ENCODE measurements at places on chromosomes 4 and X.

DNA sequence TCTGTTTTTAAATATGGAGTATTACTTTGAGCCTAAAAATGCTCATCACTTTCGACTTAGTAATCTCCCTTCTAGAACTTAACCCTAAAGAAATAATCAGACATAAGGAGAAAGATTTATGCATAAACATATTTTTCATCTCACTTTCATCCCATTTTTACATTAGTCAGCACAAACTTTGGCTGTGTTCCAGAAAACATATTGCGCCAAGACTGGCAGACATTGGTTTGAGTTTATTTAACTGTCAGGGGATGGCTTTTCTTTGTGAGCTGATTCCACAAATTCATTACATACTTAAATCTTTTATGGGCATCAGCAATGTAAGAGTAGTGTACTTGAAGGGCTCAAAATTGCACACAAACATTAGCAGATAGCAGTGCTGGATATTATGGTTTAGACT is 23.7 kb downstream of the MAOA start:
- no peak for DNase-seq

- peak; percentile 60 for DNase-seq
Measured at GRCh38 chr4:106316773-106317409, 541 bp downstream of the AIMP1 start.

- no peak for DNase-seq
Measured at GRCh38 chr4:38462367-38463055, 201.5 kb upstream of the KLF3 start.

DNA sequence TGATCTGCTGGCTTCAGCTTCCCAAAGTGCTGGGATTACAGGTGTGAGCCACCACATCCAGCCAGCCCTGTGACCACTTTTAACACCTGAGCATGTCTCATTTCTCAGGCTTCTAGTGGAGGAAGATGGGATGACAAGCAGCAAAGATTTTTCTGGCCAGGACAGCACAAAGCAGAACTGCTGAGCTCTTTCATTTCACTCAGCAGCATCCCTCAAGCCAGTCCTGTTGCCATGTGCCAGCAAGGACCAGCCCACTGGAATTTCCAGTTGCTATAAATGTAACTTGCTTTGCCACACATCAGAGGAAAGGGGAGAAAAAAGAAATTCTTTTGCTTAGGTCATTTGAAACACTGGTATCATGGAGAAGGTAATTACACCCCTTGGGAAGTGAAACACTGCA is 75.9 kb downstream of the SLC9A7 start:
- DNase-seq, result no peak

- peak; percentile 63 for DNase-seq
Measured at GRCh38 chr4:139176302-139177048, 543 bp downstream of the ELF2 start.

- no peak for DNase-seq
Measured at GRCh38 chr4:174437749-174438148, 84.5 kb downstream of the HPGD start.

GRCh38 chr4:112185334-112185733 is 40.1 kb downstream of the FAM241A start:
- no peak for DNase-seq

- DNase-seq, result no peak
Measured at GRCh38 chr4:66062044-66062443, 391.8 kb upstream of the EPHA5 start.

GRCh38 chrX:28981952-28982351 is 394.7 kb downstream of the IL1RAPL1 start:
- no peak for DNase-seq

GRCh38 chr4:163773940-163774339 is 279.4 kb downstream of the TMA16 start:
- peak; percentile 51 for DNase-seq

DNA sequence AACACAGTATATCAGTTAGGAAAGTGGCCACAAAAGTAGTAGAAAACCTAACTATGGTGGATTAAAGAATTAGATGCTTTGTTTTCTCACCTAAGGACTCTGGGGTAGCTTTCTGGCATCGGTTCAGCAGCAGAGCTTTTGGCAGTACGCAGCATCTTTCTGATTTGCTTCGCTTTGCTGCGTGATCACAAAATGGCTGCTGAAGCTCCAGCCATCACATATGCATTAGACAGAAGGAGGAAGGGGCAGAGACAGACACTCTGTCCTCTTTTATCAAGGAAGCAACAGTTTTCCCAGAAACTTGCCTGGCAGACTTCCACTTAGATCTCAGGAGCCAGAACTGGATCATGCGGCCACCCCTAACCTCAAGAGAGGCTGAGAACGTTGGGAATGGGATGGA is 15.1 kb downstream of the TREX2 start:
- DNase-seq, result no peak

- DNase-seq, result no peak
Measured at GRCh38 chr4:105343146-105343931, 130.5 kb downstream of the PPA2 start.

DNA sequence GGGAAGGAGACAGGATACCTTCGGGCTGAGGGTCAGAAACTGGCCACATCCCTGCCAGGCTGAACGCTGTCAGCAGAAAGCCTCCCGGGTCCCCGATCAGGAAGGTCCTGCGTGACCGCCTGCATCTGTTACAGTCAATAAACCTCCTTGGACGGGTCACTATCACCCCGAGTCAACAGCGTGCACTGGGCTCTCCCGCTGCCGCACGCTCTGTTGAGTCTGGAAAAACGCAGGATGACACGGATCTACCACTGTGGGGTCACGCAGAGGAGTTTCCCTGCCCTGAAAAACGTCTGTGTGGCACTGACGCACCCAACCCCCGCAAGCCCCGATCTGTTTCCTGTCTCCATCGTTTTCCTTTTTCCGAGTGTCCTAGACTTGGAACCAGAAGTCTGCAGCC is 12.1 kb downstream of the PPP2R3B start:
- no peak for DNase-seq

GRCh38 chr4:132540268-132540667 is 608.8 kb upstream of the PCDH10 start:
- DNase-seq, result no peak

DNA sequence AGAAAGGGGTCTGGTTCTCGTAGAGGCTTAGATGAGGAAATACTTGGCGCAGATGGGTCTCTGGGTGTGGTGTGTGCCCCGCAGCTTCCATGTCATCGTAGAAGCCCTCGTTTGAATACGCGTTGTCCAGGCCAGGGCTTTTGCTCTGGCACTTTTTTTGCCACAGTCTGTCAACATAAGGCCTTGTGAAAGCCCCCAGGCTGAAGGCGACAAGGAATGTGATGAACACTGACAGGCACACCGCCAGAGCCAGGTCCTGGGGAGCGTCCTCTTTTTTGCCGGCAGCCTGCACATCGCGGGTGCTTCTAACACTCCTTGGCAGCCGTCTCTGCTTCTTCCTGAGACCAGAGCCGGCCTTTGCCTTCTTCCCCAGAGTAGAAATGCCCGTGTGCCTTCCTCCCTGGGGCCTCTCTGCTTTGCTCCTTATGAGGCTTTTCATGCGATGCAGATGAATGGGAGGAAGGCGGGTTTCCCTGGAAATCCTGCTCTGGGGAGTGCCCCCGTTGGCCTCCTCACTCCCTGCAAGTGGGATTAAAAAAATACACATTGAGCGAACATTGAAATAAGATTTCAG is 24.4 kb downstream of the LRRC66 start:
- DNase-seq, result no peak

DNA sequence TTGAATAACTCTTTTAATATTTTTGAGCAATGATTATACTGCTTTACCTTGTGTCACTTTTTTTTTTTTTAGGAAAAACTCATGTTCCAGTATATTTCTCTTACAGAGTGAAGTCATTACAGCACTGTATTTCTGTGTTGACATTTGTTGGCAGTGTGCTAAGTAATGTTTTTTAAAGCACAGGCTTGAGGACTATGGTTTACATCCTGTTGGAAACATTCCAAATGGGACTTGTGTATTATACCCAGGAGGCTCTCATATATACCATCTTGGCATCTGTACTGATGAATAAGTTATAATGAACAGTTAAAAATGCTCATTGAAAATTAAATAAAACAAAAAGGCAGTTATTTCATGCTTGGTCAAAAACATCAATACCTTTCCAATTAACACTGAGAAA is 33.8 kb downstream of the CEP44 start:
- no peak for DNase-seq

GRCh38 chr4:20512033-20512792 is 188.0 kb upstream of the PACRGL start:
- DNase-seq, result no peak

GRCh38 chr4:57041020-57041419 is 62.3 kb downstream of the POLR2B start:
- no peak for DNase-seq

GRCh38 chr4:107125496-107125895 is 89.4 kb upstream of the DKK2 start:
- DNase-seq, result no peak

DNA sequence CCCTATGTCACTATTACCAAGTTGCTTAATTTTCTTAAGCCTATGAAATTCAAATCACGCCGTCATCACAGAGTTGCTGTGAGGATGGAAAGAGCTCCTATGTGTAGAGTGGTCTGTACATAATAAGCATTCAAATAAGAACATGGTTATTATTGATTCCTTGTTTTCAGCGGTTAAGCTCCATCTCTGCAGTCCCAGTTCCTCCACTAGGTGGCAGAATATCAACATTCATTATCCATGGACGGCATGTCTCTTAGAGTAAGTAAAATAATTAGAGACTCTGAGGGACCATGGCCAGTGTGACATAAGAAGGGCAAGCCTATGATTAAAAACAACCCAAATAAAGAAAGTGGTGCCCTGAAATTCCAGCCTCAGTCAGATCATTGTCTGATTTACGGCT is 132.5 kb upstream of the NHS start:
- peak; percentile 83 for DNase-seq

GRCh38 chr4:73066445-73066844 is 3.1 kb downstream of the COX18 start:
- DNase-seq, result no peak

DNA sequence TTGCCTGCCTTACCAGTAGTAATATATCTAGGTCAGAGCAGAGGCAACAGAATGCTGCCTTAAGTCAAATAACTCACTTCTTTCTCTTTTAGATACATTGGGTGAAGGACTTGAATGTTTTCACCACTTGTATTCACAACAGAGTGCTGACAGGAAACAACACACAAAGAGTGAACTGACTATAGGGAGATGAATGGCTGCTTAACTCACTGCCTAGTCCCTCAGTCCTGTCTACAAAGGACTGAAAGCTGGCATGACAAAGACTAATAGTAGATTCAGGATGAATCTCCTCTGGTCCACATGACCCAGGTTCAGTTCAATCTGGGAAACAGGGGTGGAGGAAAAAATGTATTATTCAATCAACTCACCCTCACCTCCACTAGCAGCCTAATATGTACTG is 134.2 kb downstream of the GALNTL6 start:
- DNase-seq, result no peak

GRCh38 chr4:147325571-147325981 is 155.3 kb upstream of the EDNRA start:
- DNase-seq, result no peak

DNA sequence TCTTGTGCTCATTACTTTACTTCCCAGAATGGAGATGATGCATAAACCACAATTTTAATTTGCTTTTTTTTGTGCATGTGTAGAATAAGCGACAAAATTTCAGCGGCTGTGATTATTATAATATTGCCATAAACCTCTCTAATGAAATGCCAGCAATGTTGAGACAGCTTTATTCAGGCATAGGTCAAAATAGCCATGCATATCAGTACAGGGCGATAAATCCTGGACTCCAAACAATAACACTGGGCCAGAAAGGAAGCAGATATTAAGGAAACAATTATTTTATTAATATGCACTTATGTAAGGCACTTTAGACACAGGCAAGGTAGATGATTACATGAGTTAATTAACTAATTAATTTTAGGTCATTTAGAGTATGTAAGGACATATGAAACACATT is 47.1 kb downstream of the ARHGEF38 start:
- no peak for DNase-seq

GRCh38 chrX:43002526-43003203 is 224.7 kb upstream of the PPP1R2C start:
- no peak for DNase-seq

DNA sequence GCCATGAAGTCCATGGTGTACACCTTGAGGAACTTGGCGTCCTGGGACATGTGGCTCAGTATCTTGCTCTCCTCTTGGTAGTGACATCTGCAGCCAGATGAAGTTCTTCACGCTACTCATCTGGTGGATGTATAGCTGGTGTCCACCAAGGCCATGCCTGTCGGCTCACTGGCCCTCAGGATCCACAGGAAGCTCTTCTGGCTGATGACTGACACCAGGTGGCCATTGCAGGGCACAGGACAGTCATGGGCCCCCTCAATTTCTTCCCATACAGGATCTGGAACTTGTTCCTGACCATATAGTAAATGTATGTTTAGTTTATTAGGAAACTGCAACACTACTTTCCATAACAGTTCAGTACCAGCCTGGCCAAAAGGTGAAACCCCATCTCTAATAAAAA is 10.3 kb upstream of the CLCN5 start:
- no peak for DNase-seq

DNA sequence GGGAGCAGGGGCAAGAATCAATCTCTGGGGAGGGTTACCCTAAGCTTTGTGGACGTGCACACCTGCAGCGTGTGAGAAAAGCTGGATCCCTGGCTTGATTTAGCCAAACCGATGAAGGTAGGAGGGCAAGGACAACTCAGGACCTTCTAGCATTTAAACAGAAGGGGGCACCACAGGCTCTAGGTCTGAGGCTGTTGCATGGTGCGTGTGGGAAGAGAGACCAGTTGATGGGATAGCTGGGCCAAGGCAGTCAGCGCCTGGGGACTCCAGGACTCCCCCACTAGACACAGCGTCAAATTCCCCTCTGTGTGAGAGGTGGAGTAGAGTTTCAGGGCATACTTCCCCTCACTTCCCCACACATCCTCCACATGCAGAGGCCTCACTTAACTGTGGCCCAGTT is 4.3 kb downstream of the GABRQ start:
- DNase-seq, result peak; percentile 67

DNA sequence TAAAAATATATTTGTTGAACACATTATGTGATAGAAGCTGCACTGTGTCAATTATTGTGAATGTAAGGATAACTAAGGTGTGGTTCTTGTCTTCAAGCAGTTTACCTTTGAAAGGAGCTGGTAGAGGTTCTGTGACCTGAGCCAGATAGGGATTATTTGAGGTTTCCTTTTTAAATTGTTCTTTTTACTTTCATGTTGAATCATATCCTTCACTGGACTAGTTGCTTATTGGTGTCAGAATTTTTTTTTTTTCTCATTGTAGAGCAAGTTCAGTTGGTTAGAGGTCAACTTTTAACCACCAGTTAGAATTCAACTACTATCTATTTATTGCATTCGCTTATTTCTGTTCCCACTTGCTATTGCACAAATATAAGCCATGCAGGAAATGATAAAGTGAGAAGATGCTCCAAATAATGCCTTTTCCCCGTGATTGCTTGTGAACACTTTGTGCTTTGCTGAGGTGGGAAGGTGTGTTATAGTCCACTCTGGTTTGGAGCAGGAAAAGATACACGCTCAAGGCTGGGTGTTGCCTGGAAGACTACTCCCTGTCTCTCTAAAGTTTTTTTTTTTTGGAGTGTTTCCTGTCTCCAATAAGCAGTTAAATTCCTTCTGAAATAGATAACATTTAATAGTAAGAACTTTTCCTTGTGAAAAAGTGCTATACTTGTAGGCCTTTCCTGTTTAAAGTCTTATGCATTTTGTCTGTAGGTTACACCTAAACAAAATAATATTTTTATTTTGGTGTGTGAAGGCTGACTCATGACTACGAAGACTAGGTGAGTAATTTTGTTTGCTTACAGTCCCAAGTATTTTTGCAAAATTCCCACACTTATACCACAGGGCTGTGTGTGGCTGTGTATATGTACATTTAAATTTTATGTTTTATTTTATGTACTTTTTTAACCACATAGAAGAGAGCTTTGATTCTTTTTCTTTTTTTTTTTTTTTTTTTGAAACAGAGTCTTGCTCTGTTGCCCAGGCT is 83.8 kb upstream of the LCORL start:
- DNase-seq, result no peak

GRCh38 chrX:44032479-44032878 is 59.3 kb upstream of the NDP start:
- DNase-seq, result no peak

Data from Karpas-422 (cell line).